A549 treated with dexamethasone at 1 μM for 4 hours (cell line): ENCODE measurements at places on chromosomes 5 and 9. TPM values are rescaled to one million over a fixed set of nuclear protein-coding genes. Genes with fewer than 3 reads are reported as not detected.

Gene SNX30
- 4.7 to 6.7 TPM (median 6.1 TPM) in 5 replicates for total RNA-seq

Gene DBN1
- total RNA-seq = 49.5 to 81.7 TPM (median 75.9 TPM) in 5 replicates

Gene ASPN
- not detected in 5 replicates for total RNA-seq

Gene CSF2
- total RNA-seq = 0.14 to 0.21 TPM (median 0.16 TPM) in 3 of 5 replicates, not detected in the others

Gene CEP72
- total RNA-seq = 7.3 to 10.1 TPM (median 9.5 TPM) in 5 replicates

Gene CARD9
- total RNA-seq = 0.34 to 1.9 TPM (median 0.99 TPM) in 5 replicates
